Right lobe of liver (tissue), 6 donors: ENCODE measurements at places on chromosomes 4 and X.

DNA sequence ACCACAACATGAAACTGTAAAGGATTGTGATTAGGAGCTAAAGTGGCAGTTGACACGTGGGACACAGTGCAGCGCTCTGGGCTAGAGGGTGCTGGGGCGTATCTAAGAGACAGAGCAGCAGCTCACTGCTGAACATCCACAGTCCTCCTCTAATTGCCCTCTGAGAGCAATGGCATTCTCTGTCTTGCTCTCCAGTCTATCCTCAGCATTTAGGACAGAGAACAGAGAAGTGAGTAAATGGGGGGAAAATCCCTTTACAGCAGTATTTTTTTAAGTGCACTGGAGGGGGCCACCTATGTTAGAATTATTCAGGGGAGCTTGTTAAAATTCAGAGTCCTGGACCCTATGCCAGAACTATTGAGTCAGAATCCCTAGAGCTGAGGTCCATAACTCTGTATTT, 4.2 kb upstream of the TMEM154 start:
- no peak for DNase-seq

DNA sequence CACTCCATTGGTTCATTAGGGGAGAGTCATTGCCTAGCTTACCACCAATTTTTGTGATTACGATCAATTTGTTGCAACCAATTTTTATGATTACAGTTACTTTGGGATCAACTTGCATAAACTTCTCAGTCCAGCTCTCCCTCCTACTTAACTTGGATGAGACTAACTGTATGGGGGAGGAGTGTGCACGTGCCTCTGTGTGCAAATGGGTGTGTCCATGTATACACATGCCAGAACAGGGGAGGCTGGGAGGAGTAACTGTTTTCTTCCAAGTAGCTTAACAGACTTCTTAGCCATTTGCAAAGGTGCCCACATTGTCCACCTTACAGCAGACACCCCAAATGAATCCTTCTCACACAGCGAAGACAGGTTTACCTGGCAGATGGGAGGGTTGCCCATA, 117.7 kb upstream of the VCX3B start:
- DNase-seq = no peak

- DNase-seq = no peak
Measured at GRCh38 chr4:53716471-53717063, 125.3 kb upstream of the LNX1 start.

GRCh38 chr4:16607241-16608066, 291.0 kb downstream of the LDB2 start:
- DNase-seq = no peak

DNA sequence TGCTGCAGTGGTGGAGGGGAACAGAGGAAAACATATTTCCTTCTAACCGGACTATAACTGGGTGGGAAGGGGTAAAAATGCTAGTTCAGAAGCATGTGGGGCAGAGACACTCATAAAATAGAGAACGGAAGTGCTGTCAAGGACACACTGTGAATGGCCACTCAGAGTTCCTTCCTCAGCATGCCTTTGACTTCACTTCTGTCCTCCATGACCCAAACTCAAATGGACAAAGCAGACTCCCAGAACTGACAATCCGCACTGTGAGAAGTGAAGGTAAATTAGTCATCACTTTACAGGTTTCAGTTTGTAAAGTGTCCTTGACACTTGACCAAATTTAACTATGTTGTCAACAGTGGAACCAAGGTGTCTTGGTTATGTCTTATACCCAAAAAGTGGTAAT, 30.2 kb upstream of the ELF2 start:
- no peak for DNase-seq

- no peak for DNase-seq
Measured at GRCh38 chr4:70711599-70711998, 10.2 kb upstream of the RUFY3 start.

DNA sequence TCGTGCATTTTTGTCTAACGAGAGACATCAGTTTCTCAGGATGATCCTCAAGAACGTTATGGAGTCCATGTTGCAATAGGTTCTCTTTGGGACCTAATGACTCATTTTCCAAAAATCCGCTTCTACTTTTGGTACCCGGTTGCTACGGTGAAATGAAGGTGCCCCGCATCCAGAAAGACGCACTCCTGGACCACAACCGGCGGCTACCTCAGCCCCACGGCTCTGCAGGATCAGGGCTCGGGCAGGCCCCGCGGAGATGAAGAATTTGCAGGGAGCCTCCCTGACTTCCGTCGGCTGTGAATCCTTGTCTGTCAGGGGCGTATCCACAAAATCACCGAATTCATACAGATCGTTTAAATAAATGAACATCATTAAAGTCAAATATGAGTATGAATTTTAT, 15.6 kb downstream of the GTPBP6 start:
- peak; percentile 6 for DNase-seq

DNA sequence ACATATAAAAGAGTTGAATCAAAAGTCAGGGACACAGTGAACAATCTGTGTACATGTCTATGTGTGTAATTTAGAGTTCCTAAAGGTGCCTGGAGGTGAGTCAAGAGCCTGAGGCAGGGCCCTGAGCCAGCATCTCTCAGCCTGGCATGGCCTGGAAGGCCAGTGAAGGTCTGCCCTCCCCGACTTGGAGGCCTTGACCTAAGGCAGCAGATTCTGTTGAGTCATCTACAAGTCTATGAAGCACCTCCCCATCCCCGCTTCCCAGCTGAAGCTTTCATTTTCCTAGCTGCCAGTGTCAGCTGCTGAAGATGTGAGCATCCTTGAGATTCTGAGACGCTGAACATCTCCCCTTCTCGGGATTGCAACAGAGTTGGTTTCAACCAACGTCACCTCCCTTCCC, 583.9 kb downstream of the BCOR start:
- no peak for DNase-seq

- DNase-seq = no peak
Measured at GRCh38 chr4:187179086-187180058, 455.7 kb upstream of the FAT1 start.
